Ovary (tissue), 10 donors: ENCODE measurements at places on chromosomes 13 and 19. TPM values are rescaled to one million over a fixed set of nuclear protein-coding genes. Genes with fewer than 3 reads are reported as not detected.

Gene TMTC4
- 14.8 TPM for total RNA-seq

Gene KLK15
- not detected for total RNA-seq

Gene ZMYM2
- 97.6 TPM for total RNA-seq

Gene PSG6
- not detected for total RNA-seq

Gene COX7A1
- total RNA-seq: 74.0 TPM

Gene MEF2B
- total RNA-seq: 1.7 TPM

Gene FFAR1
- total RNA-seq: 1.8 TPM

Gene RPL18
- 8,435 TPM for total RNA-seq

Gene CYP4F2
- not detected for total RNA-seq

Gene ZNF723
- not detected for total RNA-seq

Gene ADAMTSL5
- total RNA-seq: 0.42 TPM

Gene EDNRB
- 7.4 TPM for total RNA-seq

Gene GNA15
- total RNA-seq: 4.8 TPM

Gene NXNL1
- total RNA-seq: not detected

Gene BLVRB
- total RNA-seq: 135 TPM

Gene ETHE1
- 22.5 TPM for total RNA-seq

Gene SIGLEC10
- 1.5 TPM for total RNA-seq

Gene CTXN1
- total RNA-seq: 3.5 TPM

Gene GPR183
- total RNA-seq: 2.4 TPM

Gene KLF16
- total RNA-seq: 14.4 TPM

Gene RAB3A
- 9.0 TPM for total RNA-seq

Gene SHD
- not detected for total RNA-seq

Gene RASAL3
- total RNA-seq: 1.9 TPM

Gene ZNF792
- 5.3 TPM for total RNA-seq

Gene IGFL3
- total RNA-seq: not detected

Gene CAMSAP3
- total RNA-seq: 0.43 TPM

Gene IRS2
- 30.6 TPM for total RNA-seq

Gene PRR19
- 0.58 TPM for total RNA-seq

Gene IL17D
- total RNA-seq: 4.4 TPM

Gene OSCAR
- total RNA-seq: 1.7 TPM

Gene PSG1
- total RNA-seq: not detected

Gene ZNF784
- 11.7 TPM for total RNA-seq

Gene EPN1
- total RNA-seq: 142 TPM

Gene PNMA8A
- total RNA-seq: 20.4 TPM

Gene NBEA
- 18.9 TPM for total RNA-seq

Gene IFNL1
- total RNA-seq: not detected

Gene DPF1
- total RNA-seq: 0.33 TPM

Gene SOX1
- total RNA-seq: not detected

Gene MEIS3
- total RNA-seq: 28.9 TPM

Gene IL11
- total RNA-seq: not detected

Gene TOMM40
- 45.6 TPM for total RNA-seq

Gene PRTN3
- total RNA-seq: 0.41 TPM

Gene UBAC2
- total RNA-seq: 48.0 TPM

Gene TINCR
- 0.11 TPM for total RNA-seq

Gene SLC17A7
- 0.15 TPM for total RNA-seq

Gene GIPR
- 0.31 TPM for total RNA-seq

Gene POMP
- 41.5 TPM for total RNA-seq

Gene CEACAM5
- 1.3 TPM for total RNA-seq

Gene KLC3
- not detected for total RNA-seq

Gene C19orf67
- not detected for total RNA-seq

Gene SLITRK6
- total RNA-seq: 0.23 TPM

Gene GARIN5A
- total RNA-seq: 6.9 TPM

Gene EFNA2
- not detected for total RNA-seq
